A549 treated with RU486 at 1 μM for 4 hours (cell line): ENCODE measurements at places on chromosomes 3 and 15. TPM values are rescaled to one million over a fixed set of nuclear protein-coding genes. Genes with fewer than 3 reads are reported as not detected.

The B3GALNT1 gene
- total RNA-seq = 0.15 to 0.23 TPM (median 0.21 TPM) in 3 of 5 replicates, not detected in the others

The OR5K2 gene
- total RNA-seq = not detected in 5 replicates

The PLSCR5 gene
- total RNA-seq = not detected in 5 replicates

The ST8SIA2 gene
- 0.16 to 0.80 TPM (median 0.54 TPM) in 5 replicates for total RNA-seq

The MESP1 gene
- total RNA-seq = 2.1 to 6.8 TPM (median 6.1 TPM) in 5 replicates

The NTRK3 gene
- 15.9 to 26.2 TPM (median 21.7 TPM) in 5 replicates for total RNA-seq

The ILDR1 gene
- total RNA-seq = not detected in 5 replicates

The ADCY5 gene
- total RNA-seq = 0.09 to 0.81 TPM (median 0.50 TPM) in 5 replicates

The EPHB3 gene
- total RNA-seq = 0.23 to 0.51 TPM (median 0.35 TPM) in 5 replicates
